Osteocyte (in vitro differentiated cells): ENCODE measurements at places on chromosomes 7 and 10. TPM values are rescaled to one million over a fixed set of nuclear protein-coding genes. Genes with fewer than 3 reads are reported as not detected.
A peak's percentile ranks its signal among the peaks of the same experiment; 100 is the strongest.

- no peak overlapping the region for H3K4me3 ChIP-seq
- H3K27me3 ChIP-seq, result no peaks in the 10 kb centered on the region
- peaks cover 15% of the 10 kb centered on the region for H3K4me1 ChIP-seq
- no peak overlapping the region for H3K27ac ChIP-seq
Observed at GRCh38 chr7:138458576-138459412, 1.3 kb upstream of the TRIM24 start.

DNA sequence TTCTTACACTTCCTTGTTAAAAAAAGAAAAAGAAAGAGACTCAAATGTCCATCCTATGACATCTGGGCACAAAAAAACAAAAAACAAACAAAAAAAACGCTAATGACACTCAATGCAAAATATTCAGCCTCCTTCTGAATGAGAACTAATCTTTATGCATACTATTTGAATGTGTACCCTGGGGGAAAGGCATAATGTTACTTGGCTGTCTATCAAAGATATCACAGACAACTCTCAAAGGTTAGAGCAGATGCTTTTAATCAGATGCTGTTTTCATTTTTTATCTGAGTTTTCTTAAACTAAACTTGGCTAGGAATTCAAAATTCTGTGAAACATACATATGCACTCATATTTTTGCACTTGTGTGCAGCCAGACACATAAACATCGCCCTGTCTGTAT lies 745.8 kb downstream of the CNTNAP2 start:
- H3K4me3 ChIP-seq, result no peak overlapping the region
- H3K27me3 ChIP-seq, result no peaks in the 10 kb centered on the region
- H3K4me1 ChIP-seq, result peaks cover 4% of the 10 kb centered on the region
- DNase-seq, result no peak
- no peaks in the 10 kb centered on the region for H3K36me3 ChIP-seq

DNA sequence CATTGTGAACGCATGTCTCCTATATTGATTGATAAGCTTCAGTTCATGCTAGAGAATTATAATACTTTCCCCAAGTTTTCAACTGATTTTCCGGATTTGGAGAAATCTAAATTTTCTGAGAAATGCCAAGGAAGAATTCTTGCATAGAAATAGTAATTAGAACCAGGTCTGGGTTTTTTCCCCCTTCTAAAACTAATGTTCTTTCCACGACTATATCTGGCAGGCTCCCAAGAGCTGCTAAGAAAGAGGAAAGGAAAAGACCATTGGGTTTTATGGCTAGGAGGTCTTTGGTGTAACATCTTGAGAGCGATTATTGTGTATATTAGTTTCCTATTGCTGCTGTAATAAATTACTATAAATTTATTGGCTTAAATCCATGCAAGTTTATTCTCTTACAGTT lies 71.8 kb upstream of the CACNB2 start:
- peaks cover 3% of the 10 kb centered on the region for H3K27me3 ChIP-seq
- DNase-seq, result no peak
- peaks cover 5% of the 10 kb centered on the region for H3K4me1 ChIP-seq
- no peak overlapping the region for H3K27ac ChIP-seq

GRCh38 chr7:1794888-1795542 lies 124.9 kb downstream of the ELFN1 start:
- DNase-seq, result no peak
- H3K4me3 ChIP-seq, result no peak overlapping the region
- H3K4me1 ChIP-seq, result no peaks in the 10 kb centered on the region

- H3K27me3 ChIP-seq, result no peaks in the 10 kb centered on the region
- peaks cover 34% of the 10 kb centered on the region for H3K36me3 ChIP-seq
- no peak for DNase-seq
- no peak overlapping the region for H3K4me3 ChIP-seq
- peak overlapping the region; percentile 75 for H3K27ac ChIP-seq
Observed at GRCh38 chr10:125017547-125018298, 75.8 kb downstream of the ZRANB1 start.

GRCh38 chr7:38182450-38182849 lies 4.4 kb downstream of the STARD3NL start:
- no peak for DNase-seq
- H3K36me3 ChIP-seq, result peaks cover 5% of the 10 kb centered on the region
- H3K27ac ChIP-seq, result no peak overlapping the region
- H3K4me3 ChIP-seq, result no peak overlapping the region
- peaks cover 56% of the 10 kb centered on the region for H3K4me1 ChIP-seq
- H3K27me3 ChIP-seq, result no peaks in the 10 kb centered on the region

- peaks cover 1% of the 10 kb centered on the region for H3K36me3 ChIP-seq
- DNase-seq, result no peak
- no peak overlapping the region for H3K27ac ChIP-seq
Observed at GRCh38 chr10:119783665-119784027, 57.8 kb downstream of the INPP5F start.

The AKR1B1 gene
- total RNA-seq, result 59.4 and 61.8 TPM in 2 replicates

GRCh38 chr10:117964536-117964935 lies 82.2 kb downstream of the RAB11FIP2 start:
- H3K36me3 ChIP-seq, result no peaks in the 10 kb centered on the region
- no peaks in the 10 kb centered on the region for H3K4me1 ChIP-seq
- H3K27ac ChIP-seq, result no peak overlapping the region
- no peak for DNase-seq

DNA sequence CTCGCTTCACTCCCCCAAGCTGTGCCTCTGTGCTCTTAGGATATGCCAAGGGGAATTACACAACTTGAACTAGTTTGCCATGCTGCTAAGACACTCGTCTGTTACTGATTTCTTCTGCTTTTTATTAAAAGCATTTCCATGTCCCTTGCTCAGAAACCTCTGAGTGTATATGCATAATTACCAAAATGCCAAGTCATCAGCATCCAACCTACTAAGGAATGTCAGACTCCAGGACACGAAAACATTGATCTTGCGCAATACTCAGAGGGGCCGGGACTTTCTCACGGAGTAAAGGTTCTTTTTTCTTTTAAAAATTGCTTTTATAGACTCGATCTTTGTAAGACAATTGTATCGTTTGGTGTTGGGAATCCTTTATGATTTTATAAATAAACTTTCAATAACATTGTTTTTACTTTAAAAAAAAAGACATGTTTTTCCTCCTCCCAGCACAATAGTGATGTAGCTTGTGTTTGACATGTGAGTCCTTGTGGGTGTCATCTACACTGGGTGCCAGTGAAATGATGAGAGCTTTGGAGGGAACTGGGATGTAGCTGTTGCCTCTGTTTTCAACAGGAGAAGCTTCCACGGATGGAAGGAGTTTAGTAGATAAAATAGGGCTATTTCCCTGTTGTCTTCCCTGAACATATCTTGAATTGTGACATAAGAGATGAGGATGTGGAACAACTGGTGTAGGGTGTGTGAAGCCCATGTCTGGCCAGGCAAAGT lies 43.6 kb downstream of the CNNM1 start:
- no peaks in the 10 kb centered on the region for H3K36me3 ChIP-seq
- H3K27ac ChIP-seq, result peak overlapping the region; percentile 85
- no peak overlapping the region for H3K4me3 ChIP-seq
- no peak for DNase-seq
- peaks cover 9% of the 10 kb centered on the region for H3K27me3 ChIP-seq

The UNCX gene
- not detected in 2 replicates for total RNA-seq

The LRRC17 gene
- total RNA-seq, result 12.4 and 12.5 TPM in 2 replicates

GRCh38 chr7:137687556-137688265 lies 159.1 kb downstream of the DGKI start:
- peak overlapping the region; percentile 62 for H3K27ac ChIP-seq
- no peak overlapping the region for H3K4me3 ChIP-seq
- DNase-seq, result no peak
- H3K27me3 ChIP-seq, result no peaks in the 10 kb centered on the region
- H3K36me3 ChIP-seq, result no peaks in the 10 kb centered on the region

The SLIT1 gene
- 0.16 TPM in 1 of 2 replicates, not detected in the other for total RNA-seq

DNA sequence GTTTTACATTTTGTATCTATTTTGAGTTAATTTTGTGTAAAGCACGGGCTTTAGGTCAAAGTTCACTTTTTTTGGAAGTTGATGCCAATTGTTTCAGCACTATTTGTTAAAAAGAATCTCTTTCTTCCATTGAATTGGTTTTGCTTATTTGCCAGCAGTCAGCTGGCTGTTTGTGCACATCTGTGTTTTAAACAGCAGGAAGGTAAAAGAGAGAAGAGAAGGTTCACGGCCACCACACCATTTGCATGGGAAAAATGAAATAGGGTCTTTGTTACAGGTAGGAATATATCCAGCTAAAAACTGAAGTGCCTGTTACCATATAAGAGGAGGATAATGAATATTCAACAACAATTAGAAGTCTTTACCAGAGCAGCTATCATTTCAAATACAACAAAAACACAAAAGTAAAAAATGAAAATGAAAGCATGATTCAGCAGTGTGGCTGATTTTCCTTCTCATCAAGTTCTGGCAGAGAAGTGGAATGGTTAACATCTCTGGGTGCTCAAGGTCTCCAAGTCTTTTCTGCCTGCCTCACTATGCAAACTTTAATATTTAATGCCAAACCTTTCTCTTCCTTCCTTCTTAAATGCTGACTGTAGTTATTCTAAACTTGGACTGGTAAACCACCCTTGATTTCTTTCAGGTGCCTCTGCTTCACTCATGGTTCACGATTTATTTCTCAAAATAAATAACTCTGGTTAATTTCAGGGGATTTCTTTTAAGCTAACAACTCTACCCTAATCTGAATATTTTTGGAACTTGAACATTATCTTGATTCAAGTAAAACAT lies 841.5 kb downstream of the GRM8 start:
- no peaks in the 10 kb centered on the region for H3K27me3 ChIP-seq
- H3K27ac ChIP-seq, result peak overlapping the region; percentile 23
- no peaks in the 10 kb centered on the region for H3K36me3 ChIP-seq
- peak overlapping the region; percentile 47 for H3K4me3 ChIP-seq
- no peak for DNase-seq

- H3K27me3 ChIP-seq, result peaks cover 10% of the 10 kb centered on the region
- H3K4me3 ChIP-seq, result peak overlapping the region; percentile 95
- H3K27ac ChIP-seq, result peak overlapping the region; percentile 87
- no peak for DNase-seq
Observed at GRCh38 chr10:50991456-50992355, 82.6 kb upstream of the PRKG1 start.

The ASB10 gene
- not detected in 2 replicates for total RNA-seq

DNA sequence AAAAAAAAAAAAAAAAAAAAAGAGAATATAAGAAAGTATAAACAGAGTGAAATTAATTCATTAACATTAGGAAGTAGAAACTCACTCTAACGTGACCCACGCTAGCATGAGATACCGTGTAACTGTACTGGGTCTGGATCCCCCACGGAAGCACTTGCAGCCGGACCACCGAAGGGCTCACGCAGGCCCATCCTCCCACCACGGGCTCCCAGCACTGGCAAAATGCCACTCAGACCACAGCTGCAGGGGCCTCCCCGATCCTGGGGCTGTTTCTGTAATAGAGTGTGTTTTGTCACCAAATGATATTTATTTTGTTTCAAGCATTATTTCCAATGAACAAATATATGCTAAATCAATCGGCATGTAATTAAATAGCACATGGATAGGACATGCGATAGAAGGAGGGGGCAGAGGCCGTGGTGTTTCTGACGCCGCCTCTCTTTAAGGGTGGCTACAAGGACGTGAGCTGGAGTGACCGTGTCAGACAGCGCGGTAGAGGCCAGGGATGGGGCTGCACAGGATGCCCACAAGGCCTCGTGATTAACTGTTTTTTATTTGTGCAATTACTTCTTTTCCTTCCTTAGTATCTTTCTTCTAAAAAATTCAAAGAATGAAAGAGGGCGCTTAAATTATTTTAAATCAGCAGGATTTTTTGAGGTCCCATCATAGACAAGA lies 568.5 kb downstream of the PTPRN2 start:
- H3K4me1 ChIP-seq, result no peaks in the 10 kb centered on the region
- no peaks in the 10 kb centered on the region for H3K36me3 ChIP-seq

DNA sequence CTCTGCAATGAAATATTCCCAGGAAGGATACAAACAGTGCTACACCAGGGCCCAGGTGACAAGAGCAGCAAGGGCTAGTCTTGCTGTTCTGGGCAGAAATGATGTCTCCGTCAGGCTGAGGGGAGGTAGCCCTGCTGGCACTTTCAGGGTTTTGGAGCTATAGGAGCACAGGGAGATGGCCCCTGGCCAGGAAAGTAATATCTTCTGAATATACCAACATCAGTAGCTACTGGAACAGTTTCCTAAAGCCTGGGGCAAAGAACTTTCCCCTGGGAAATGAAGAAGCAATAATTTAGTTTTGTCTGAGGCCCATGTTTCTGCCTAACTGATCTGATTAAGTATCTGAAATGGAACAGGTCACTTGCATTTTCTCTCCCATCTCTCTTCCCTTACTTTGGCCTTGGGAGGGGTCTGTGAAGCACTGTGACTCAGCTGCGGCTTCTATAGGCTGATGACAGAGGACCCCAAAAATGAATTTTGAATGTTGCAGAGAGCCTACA lies 489.1 kb upstream of the PODXL start:
- H3K27me3 ChIP-seq, result peaks cover 20% of the 10 kb centered on the region
- H3K4me1 ChIP-seq, result peaks cover 8% of the 10 kb centered on the region
- no peaks in the 10 kb centered on the region for H3K36me3 ChIP-seq
- H3K27ac ChIP-seq, result no peak overlapping the region

DNA sequence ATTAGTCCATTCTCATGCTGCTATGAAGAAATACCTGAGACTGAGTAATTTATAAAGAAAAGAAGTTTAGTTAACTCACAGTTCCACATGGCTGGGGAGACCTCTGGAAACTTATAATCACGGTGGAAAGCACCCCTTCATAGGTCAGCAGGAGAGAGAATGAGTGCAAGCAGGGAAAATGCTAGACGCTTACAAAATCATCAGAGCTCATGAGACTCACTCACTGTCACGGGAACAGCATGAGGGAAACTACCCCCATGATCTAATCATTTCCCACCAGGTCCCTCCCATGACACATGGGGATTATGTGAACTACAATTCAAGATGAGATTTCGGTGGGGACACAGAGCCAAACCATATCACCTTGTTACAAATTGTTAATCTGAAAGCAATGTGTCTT lies 15.8 kb downstream of the TAS2R39 start:
- no peaks in the 10 kb centered on the region for H3K4me1 ChIP-seq
- no peak overlapping the region for H3K27ac ChIP-seq
- H3K27me3 ChIP-seq, result peaks cover 62% of the 10 kb centered on the region
- H3K36me3 ChIP-seq, result no peaks in the 10 kb centered on the region

- H3K4me3 ChIP-seq, result no peak overlapping the region
- no peak overlapping the region for H3K27ac ChIP-seq
- no peaks in the 10 kb centered on the region for H3K27me3 ChIP-seq
- peaks cover 25% of the 10 kb centered on the region for H3K36me3 ChIP-seq
- no peaks in the 10 kb centered on the region for H3K4me1 ChIP-seq
Observed at GRCh38 chr7:17829001-17829400, 111.3 kb downstream of the SNX13 start.

GRCh38 chr7:140054751-140055150 lies 8.0 kb downstream of the PARP12 start:
- no peak overlapping the region for H3K27ac ChIP-seq
- no peak overlapping the region for H3K4me3 ChIP-seq
- DNase-seq, result peak; percentile 34
- peaks cover 21% of the 10 kb centered on the region for H3K4me1 ChIP-seq
- H3K27me3 ChIP-seq, result no peaks in the 10 kb centered on the region
- peaks cover 36% of the 10 kb centered on the region for H3K36me3 ChIP-seq

GRCh38 chr7:29805886-29806207 lies 461 bp upstream of the WIPF3 start:
- no peak overlapping the region for H3K27ac ChIP-seq
- peaks cover 88% of the 10 kb centered on the region for H3K27me3 ChIP-seq
- H3K4me1 ChIP-seq, result peaks cover 8% of the 10 kb centered on the region
- H3K36me3 ChIP-seq, result peaks cover 3% of the 10 kb centered on the region
- no peak for DNase-seq

The NUP42 gene
- 27.0 and 27.4 TPM in 2 replicates for total RNA-seq

The SLC12A9 gene
- 32.1 and 32.4 TPM in 2 replicates for total RNA-seq

The SFRP4 gene
- 0.16 TPM in 1 of 2 replicates, not detected in the other for total RNA-seq

The EIF4EBP2 gene
- 40.4 and 41.1 TPM in 2 replicates for total RNA-seq
